HepG2 (cell line): ENCODE measurements at places on chromosomes 6 and 20. TPM values are rescaled to one million over a fixed set of nuclear protein-coding genes. Genes with fewer than 3 reads are reported as not detected.

- no peak for DNase-seq
These were observed 695.0 kb upstream of the GJE1 start for GRCh38 chr6:141437685-141438084.

GRCh38 chr20:58188527-58188926, 39.9 kb downstream of the ANKRD60 start:
- no peak for DNase-seq

The SYCP2L gene
- 0.22 TPM in 1 of 2 replicates, not detected in the other for total RNA-seq

DNA sequence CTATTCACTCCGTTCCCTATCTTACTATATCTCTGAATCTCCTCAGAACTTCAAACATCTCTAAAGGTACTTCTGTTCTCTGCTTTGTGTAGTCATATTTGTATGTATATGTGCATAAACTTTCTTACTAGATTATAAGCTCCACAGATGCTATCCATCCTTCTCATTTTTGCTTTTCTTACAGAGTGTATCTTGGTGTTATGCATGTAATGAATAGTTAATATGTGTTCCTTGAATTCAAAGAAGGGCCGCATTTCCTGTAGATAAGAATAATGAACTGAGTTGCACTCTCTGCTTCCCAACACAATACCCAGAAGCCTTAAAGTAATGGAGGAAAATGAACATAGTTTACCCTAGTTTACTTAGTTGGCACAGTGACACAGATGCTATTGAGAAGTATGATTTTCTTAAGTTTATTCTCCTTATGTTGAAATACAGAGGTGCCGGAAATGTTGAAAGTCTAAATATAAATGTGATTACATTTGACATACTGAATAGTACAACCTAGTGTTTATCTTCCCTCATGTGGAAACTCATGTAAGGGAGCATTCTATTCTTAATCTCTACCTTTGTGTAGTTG, 6.0 kb downstream of the NUS1 start:
- DNase-seq, result no peak

- DNase-seq, result no peak
These were observed 43.8 kb downstream of the EYA2 start for GRCh38 chr20:46938434-46938833.

The WFDC10B gene
- not detected in 2 replicates for total RNA-seq

The DPPA5 gene
- total RNA-seq, result not detected in 2 replicates

DNA sequence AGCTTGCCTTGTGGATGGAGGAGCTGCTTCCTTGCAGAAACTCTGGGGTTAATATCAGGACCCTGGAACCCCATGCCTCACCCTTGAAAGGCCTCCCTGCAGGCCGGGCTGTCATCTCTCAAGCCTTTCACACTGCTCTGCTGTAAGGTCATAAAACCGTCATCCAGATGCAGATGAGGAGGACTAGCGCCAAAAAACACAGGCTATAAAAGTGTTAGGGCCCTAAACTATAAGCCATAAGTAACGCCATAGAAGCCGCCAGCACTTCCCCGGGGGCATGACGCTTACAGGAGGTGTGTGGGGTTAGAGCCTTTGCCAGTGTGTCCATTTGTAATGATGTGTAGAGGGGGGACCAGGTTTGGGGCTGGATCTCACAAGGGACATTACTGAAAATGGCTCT, 47.6 kb downstream of the CDH4 start:
- no peak for DNase-seq

DNA sequence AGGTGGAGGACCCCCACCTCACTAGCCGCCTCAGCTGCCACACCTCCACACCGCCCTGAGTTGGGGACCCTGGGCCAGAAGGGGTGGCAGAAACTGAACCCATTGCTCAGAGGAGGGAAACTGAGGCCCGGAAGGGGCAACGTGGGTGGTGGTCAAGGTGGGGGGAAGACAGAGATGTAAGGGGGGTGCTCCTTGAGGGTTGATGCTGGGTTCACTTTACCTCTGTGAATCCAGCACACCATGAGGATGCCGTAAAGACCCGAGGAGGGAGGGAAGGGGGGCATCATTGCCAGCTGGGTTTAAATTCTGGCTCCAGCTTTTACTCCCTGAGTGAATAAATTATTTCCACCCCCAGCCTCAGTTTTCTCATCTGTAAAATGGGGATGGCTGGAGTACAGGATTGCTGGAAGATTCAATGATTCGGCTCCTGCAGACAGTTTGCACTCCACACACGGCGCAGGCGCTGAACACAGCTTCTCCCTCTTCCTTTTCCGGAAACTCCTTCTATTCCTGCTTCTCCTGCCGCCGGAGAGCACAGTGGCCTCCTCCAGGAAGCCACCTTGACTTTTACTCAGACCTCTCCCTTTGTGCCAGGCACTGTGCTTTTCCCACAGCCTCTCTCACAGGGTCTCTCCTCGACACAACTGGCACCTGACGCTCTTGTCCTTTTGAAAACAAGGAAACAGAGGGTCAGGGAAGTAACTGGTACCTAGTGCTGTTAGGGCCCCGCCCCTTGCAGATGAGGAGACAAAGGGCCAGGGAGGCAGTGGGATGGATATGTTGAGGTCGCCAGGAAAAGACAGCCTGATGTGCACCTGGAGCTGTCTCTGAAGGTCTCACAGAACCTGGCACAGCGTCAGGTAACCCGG, 59.4 kb downstream of the UBE2V1 start:
- DNase-seq, result no peak

- DNase-seq, result peak; percentile 41
These were observed 91.4 kb upstream of the AFDN start for GRCh38 chr6:167735084-167735950.

The GABRR1 gene
- not detected in 2 replicates for total RNA-seq

The C6orf141 gene
- total RNA-seq, result not detected in 2 replicates

DNA sequence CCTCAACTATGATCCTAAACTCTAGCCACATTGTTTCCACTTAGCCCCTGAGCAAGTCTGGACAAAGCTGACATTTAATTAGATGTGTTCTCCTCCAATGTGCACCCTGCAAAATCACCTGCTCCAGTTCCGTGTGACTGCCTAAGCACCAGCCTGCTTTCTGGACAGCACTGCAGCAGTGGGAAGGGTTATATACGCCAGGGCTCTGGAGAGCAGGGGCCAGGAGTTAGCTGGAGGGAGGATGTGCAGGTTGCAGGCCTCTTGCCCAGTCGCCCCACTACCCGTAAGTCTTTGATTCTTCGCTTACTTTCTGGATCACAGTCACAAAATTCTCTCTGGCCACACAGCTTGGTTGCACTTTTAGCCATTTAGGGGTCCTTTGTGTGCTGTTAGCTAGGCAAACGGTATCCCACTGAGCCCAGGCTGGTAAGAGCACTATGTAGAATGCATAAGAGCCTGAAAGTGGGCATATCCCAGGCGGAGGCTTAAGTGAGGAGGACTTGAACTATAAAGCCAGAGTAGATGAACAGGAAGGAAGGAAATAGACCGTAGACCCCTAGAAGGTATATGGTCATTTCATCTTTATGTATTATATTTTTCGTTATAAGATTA, 10.7 kb upstream of the PLEKHG1 start:
- DNase-seq, result no peak

The GSTA4 gene
- 53.6 and 70.3 TPM in 2 replicates for total RNA-seq

GRCh38 chr6:55180258-55180657, 5.9 kb downstream of the HCRTR2 start:
- DNase-seq, result no peak

- DNase-seq, result no peak
These were observed 69.6 kb upstream of the SALL4 start for GRCh38 chr20:51871943-51872342.

GRCh38 chr6:125233202-125233601, 68.6 kb downstream of the HDDC2 start:
- no peak for DNase-seq

The CST7 gene
- total RNA-seq, result not detected in 2 replicates

DNA sequence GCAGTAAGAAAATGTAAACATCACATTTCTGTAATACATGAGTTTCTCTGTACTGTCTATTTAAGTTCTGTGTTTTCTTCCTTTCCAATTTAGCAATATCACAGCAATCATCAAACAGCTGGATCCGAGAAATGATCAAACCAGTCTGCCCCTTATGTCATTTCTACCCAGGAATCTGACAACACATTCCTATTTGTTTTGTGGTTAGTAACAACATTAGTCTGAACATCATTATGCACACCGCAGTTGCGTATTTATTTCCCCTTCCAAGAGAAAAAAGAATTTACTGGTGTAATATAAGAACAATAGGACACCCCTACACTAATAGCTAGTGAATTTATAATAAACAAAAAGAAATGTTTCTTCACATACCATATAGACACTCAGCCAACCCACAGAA, 179.5 kb downstream of the BTBD9 start:
- DNase-seq, result no peak

The CAGE1 gene
- 0.15 TPM in 1 of 2 replicates, not detected in the other for total RNA-seq

- no peak for DNase-seq
These were observed 28.4 kb downstream of the IL20RA start for GRCh38 chr6:137016356-137016755.

GRCh38 chr6:35247642-35248231, 11.8 kb upstream of the ZNF76 start:
- DNase-seq, result no peak
